T-helper 2 cell (primary cell): ENCODE measurements at places on chromosomes 3 and 15.
A peak's percentile ranks its signal among the peaks of the same experiment; 100 is the strongest.

DNA sequence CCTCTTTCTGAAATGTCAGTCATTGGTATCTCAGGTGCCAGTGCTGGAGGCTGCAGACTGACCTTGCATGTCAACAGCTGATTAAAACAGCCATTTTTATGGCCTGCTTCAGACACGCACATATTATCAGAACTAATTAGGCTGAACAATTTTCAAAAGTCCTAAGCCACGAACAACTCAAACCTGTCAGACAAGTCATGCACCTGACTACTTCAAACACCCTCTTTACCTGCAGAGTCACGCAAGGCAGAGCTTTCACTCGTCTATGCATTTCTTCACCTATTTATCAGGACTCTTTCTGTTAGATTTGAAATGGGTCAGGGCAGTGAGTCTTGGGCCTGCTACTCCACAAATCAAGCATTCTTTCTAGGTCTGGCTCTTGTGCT lies 26.7 kb downstream of the CLK3 start:
- DNase-seq, result no peak

DNA sequence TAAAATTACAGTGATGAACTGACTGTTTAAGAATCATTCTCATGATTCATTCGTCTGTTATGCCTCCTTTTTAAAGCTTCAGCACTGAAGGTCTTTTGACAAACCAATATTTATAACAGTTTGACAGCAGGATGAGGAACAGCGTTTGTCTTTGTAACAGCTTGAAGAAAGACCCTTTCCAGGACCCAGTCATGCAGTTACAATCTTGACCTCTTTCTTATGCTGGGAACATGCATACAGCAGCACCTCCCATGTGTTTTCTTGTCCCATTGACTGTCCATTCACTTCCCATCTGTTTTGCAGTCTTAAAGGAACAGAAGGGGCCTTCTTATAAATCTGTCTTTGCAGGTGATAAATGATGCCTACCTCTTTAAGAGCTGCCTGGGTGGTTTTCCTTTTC lies 87.2 kb downstream of the OPA1 start:
- DNase-seq, result no peak

DNA sequence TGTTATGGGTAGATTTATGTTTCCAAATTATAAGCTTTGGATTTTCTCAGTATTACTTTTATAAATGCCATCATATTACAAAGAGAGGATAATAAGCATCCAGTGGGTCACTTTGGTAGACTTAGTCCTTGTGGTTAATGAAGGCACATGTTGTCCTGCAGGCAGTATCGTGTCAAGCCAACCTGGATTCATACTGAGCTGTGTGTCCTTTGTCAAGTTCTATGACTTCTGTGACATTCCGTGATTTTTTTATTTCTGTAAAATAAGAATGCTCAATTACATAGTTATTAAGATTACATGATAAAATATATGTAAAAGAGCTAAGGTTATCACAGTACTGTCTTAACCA lies 257.7 kb downstream of the RBMS3 start:
- no peak for DNase-seq

- DNase-seq, result no peak
Observed at GRCh38 chr15:96720251-96720650, 389.8 kb downstream of the NR2F2 start.

GRCh38 chr15:56460071-56460470 lies 4.9 kb downstream of the MNS1 start:
- no peak for DNase-seq

- DNase-seq, result peak; percentile 12
Observed at GRCh38 chr3:151351219-151351618, 21.9 kb upstream of the P2RY13 start.

DNA sequence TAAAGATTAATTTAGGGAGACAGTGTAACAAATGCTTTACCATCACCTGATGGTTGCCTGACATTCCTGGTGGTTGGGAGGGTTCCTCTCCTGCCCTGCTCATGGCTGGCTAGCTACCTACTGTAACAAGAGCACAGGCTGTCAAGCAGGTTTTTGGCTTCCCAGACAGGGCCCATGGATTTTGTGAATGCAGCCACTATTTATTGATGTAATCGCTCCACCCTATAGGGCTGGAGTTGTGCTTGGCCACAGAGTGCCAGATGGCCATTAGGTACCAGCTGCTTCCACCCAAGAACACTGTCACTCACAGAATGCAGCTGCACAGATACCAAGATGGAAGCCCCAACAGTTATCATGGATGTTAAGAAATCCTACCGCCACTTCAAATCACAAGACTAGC lies 31.0 kb upstream of the KLHL25 start:
- DNase-seq, result no peak

- peak; percentile 46 for DNase-seq
Observed at GRCh38 chr3:31620656-31621055, 87.9 kb downstream of the STT3B start.

DNA sequence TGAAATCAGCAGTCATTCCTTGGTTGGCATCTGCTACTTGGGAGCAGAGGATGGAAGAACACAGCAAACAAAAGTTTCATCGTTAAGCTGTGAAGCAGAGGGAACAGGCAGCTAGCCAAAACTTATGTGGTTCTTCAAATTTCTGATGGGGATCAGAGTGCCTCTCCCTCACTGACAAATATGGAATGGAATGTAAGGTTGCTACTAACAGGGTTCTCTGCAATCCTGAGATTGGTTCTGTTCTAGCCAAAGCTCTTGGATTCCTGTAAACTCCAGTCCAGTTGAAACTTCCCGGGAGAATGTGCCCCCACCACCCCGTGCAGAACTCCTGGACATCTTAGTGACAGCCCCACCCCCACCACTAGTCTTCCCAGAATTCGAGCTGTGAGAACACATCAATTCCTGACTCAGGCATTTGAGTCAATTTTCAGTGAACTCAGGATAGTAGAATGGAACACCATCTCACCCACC lies 55.9 kb upstream of the PHLDB2 start:
- no peak for DNase-seq

GRCh38 chr15:46251903-46252302 lies 617.1 kb downstream of the SQOR start:
- DNase-seq, result no peak

DNA sequence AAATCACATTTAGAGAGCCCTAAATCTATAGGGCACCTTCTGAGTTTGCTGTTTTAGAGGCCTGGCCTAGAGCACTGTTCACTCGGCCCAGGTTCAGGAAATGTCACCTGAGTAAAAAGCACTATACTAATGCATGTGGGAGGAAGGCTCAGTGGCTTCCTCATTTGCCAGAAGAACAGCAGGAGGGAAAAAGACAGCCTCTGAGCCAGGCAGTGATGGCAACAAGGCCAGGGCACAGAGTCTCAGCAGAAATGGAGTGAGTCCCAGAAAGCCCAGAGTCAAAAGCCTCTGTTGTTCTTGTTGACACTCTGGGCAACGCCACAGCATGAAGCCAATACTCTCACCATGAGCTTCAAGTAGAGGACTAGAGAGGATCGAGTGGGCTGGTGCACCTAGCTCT lies 25.9 kb downstream of the LTF start:
- DNase-seq, result no peak

DNA sequence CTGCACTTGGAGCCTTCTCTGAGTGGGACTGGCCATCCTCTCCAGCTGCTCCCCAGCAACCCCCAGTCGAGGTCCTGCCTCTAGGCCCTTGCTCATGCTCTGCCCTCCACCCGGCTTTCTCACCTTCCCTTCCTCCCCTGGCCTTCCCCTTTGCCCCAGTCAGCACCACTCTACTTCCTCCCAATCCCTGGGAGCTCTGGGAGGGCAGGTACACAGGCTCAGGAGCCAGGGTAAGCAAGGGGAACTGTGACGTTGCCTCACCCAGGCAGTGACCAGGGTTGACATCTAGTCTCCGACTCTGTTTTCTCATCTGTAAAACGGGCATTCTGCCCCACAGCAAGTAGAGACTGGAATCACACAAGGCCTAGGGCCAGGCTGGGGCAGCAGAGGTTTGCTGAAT lies 66.6 kb upstream of the TMEM115 start:
- no peak for DNase-seq

DNA sequence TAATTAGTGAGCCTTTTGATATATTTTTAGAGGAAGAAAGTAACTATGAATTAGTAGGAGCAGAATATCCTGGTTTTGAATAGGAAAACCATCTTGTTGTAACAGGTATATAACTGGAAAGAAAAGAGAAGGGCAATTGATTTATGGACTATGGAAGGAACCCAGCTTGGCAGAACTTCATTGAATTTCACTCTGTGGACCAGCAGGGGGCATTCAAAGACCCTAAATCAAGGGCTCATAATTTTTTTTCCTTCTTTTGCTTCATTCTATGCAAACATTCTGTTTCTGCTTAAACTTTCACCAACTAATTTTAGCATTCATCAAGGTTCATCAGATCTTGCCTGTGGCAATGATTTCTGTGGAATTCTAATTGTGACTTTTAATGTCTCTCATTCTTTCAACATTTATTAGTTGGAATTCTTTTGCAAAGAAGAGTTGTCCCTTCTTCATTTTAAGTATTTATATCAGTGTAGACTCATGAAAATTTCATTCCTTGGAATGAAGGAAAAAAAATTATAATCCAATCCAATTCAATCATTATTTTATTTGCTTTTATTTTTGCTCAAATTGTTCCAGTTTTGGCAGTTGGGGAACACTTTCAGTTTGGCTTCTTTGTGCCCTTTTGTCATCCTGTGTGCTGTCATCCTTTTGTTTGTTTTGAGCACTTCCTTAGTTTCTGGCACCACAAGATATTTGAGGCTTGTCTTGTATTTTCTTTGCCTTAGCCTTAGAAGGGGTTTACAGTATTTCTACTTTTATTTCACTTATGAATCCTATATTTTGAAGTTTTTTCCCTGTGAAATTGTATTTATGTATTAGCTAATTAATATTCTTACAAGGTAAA lies 30.4 kb downstream of the NXPE3 start:
- no peak for DNase-seq

GRCh38 chr3:108345492-108346205 lies 49.3 kb downstream of the HHLA2 start:
- DNase-seq, result no peak

GRCh38 chr3:183984127-183984740 lies 33.5 kb downstream of the ABCC5 start:
- no peak for DNase-seq

GRCh38 chr3:158220575-158220974 lies 110.7 kb downstream of the RSRC1 start:
- no peak for DNase-seq

GRCh38 chr3:37456270-37456708 lies 281.9 kb upstream of the LRRFIP2 start:
- DNase-seq, result no peak

- DNase-seq, result no peak
Observed at GRCh38 chr3:159770998-159771397, 217.6 kb upstream of the IL12A start.

DNA sequence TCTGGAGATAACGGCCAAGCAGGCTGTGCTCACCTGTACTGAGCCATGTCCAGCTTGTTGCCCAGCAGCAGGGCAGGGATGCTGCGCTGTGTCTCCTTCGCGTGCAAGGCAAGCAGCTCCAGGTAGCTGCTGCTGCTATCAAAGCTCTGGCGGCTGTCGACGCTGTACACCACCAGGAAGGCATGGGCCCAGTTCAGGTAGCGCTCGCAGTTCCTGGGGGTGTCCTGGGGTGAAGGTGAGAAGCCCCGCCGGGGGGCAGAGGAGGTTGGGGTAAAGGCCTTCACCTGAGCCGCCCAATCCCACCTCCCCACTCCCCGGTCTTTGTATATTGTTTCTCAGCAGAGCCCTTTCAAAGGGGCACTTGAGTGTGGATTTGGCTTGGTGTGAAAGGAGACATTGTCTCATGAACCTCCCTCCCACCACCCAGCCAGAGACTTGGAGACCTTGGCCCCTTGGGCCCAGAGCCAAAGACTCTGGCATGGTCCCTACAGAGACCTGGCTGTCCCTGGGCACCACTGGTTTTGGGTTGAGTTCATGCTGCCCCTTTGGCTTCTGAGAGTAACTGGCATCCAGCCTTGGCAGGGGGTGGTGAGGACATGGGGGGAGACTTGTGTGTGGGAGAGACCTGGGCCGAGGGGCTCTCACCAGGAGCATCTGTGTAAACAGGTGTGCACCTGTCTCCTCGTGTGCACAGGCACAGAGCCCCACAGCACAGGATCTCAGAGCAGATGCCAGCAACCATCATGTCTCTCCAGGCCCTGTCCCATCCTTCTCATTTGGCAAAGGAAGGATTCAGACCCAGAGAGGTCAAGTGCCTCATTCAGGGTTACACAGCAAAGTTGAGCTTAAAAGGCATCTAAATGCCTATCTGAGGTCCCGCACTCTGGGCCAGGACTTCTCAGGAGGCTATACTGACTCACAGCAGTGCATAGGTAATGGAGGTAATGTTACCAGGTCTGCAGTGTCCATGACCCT lies 9.1 kb downstream of the RASL12 start:
- DNase-seq, result no peak

DNA sequence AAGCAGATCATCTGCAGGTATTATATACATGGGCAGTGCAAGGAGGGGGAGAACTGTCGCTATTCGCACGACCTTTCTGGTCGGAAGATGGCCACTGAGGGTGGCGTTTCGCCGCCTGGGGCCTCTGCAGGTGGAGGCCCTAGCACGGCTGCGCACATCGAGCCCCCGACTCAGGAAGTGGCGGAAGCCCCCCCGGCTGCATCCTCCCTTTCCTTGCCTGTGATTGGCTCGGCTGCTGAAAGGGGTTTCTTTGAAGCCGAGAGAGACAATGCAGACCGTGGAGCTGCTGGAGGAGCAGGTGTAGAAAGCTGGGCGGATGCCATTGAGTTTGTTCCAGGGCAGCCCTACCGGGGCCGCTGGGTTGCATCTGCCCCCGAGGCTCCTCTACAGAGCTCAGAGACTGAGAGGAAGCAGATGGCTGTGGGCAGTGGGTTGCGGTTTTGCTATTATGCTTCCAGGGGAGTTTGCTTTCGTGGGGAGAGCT lies 639 bp downstream of the MKRN3 start:
- DNase-seq, result peak; percentile 62

DNA sequence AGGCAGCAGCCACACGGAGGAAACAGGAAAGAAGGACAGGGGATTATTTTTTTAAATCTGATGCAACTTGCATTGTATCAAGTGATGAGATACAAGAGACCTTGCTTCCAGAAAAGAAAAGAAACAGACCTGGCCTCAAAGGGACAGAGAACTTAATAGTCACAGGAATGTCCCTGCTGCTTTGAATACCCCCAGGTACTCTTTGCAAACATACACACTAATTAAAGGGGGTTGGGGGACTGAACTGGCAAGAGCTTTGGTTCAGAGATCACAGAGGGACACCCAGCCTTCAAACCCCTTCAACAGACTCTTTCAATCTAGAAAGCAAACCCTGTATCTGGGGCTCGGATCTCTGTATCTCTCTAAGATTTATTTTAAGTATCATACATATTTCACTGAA lies 18.0 kb downstream of the TNIK start:
- no peak for DNase-seq

DNA sequence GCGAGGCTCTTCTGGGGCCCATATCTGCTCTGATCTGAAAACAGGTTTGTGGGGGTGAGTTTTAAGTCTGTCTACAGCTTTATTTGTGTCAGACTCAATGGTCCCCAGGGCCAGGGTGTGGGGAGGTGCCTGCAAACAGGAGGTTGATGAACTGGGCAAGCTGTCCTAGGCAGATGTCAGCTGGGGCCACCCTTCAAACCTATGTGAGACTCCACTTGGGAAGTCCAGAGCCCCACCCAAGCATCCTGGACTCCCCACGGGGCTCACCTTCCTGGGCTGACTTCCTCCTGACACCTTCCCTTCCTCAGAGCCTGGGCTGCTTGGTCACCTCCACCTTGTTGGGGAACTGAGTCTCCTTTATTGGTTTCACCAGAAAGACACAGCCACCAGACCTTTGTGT lies 8.6 kb upstream of the LYSMD4 start:
- no peak for DNase-seq
